ENCODE measurements at places on chromosomes 5 and 9.

DNA sequence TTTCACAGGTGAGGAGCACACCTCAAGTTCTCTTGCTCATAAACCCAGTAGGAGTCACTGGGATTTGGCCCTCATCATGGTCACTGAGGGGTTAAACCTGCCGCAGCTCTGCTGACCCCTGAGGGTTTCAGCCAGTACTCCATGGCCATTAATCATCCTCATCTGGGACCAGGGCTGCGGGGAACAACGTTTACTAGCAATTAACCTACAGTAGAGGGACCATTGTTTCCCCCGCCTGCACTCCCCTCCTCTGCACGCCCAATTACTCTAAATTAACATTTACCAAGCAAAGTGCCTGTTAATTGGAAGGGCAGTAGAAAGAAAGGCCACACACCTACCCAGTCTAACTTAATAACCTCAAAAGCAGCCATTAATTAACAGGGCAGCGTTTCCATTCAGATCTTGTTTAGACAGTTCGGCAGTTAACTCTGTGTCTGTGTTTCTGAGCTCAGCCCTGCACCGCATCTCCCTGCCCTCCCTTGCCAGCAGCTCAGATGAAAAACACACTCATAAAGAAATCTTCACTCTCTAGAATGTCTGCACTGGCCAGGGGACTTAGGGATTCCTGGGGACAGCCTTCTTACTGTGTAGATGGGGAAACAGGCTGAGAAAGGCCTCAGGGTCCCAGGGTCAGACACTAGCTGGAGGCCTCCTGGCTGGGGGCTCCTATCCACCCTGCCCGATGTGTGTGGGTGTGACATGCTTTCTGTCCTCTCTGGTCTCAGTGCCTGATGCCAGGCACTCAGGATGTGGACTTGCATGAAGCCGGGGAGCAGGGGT lies 51.6 kb downstream of the ALG2 start:
- DNase-seq = no peak

DNA sequence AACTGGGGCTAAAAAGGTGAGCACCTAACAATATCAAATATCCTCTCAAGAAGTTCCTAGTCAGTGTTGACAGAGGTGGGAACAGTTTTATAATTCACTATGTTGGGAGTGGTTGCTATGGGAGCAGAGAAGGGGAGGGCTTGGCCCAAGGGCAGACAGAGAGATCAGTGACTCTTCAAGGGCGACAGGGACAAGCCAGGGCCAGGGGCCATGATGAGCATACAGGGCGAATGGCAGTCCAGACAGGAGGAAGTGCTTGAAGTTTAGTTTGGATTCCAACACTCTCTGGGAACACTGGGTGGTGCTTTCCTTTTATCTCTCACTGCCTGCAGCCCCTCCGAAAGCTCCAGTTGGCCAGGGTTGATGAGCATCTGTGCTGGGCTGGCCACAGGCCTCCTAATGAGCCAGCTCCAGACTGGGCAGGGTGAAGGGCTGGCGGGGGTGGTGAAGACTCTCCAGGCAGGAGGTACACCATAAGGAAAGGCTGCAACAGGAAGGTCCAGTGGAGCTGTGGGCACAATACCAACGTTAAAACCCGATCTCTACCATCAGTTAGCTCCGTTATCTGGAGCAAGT lies 111.3 kb downstream of the TMEM174 start:
- no peak for DNase-seq

DNA sequence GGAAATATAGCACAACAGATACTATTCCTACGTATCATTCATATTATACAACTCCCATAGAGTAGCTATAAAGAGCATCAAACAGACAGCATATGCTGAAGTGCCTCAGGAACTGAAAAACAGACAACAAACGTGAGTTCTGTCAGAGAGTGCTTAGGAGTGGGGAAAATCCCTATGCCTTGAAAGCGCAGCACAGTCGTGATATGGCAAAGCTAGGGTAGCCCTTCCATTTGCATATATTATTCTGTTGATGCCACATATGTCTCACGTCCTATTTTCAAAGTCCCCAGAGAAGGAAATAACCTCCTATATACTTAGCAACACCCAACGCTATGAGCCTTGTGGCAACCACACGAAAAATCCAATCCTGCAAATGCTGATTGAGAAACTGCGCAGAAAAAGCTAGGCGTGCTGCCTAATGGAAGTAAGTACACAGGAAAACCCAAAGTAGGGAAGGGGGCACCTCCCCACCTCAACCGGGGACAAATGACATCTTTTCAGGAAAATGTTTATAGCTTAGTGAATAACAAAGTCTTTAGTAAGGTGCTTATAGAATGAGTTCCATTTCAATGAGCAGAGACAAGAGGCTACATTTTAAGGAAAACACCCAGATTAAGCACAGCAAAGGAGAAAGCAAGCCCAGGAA lies 105.1 kb downstream of the MED10 start:
- DNase-seq = no peak

DNA sequence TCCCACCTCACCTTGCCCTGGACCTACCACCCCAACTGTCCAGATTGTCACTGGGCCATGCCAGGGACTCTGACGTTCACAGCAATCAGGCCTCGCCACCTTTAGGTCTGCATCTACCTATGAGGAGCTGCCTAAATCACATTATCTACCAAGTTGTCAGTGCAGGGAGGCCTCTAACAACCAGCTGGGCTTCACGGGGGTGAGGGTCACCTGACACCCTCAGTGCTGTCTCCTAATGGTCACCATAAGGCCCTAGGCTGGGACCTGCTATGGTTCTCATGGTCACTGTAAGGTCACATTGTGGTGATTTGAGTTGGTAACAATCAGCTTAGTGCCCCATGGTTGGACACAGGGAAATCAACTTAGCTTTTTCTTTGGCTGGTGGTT lies 119.2 kb upstream of the CXCL14 start:
- no peak for DNase-seq

DNA sequence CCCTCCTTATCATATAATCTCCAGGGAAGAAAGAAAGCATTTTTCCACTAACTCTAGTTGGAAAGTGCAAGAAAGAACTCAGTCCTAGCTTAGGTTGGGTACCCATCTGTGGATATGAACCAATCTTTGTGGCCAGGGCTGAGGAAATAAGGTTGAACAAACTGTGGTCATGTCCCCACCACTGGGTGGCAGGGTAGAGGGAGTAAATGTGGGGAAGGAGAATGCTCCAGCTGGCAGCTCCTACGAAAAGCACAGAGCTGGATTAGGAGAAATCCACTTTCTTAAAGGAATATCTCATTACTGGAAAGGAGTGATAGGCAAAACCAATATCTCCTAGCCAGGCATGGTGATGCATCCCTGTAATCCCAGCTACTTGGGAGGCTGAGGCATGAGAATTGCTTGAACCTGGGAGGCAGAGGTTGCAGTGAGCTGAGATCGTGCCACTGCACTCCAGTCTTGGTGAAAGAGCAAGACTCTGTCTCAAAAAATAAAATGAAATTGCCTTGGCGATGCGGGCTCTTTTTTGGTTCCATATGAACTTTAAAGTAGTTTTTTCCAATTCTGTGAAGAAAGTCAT lies 175.1 kb downstream of the CCDC192 start:
- DNase-seq = no peak

DNA sequence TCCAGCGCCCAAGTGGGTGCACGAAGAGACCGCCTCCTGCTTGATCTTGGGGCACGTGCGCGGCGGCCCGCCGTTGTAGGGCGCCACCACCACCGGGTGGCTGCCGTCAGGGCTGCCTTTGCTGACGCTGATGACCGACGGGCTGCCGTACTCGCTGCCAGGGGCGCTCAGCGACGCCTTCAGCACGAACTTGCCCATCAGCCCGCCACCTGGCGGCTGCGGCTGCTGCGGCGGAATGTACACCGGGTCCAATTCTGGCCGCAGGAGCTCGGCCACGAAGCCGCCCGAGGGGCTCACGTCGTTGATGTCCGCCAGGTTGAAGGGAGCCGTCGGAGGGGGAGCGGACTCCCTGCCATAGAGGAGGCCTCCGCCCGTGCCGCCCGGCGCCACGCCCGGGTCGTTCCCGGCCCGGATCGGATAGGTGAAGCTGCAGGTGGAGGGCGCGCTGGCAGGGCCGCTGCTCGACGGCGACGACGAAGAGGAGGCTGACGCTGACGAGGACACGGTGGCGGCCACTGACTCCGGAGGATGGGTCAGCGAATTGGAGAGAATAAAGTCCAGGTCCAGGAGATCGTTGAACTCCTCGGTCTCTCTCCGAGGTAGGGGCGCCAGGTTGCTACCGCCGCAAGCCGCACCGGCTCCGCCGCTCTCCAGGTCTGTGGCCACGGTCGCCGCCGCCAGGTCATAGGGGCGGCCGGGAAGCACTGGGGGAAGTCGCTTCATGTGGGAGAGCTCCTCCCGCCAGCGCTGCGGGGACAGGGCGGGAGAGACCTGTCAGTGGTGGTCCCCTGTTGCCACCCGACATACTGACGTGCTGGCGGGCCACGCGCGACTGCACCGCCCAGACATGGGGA lies 1.8 kb downstream of the KLF4 start:
- DNase-seq = no peak

- DNase-seq = no peak
These were observed 1461.4 kb upstream of the CDH9 start for GRCh38 chr5:28499766-28500290.

- DNase-seq = no peak
These were observed 627 bp downstream of the ARRDC1 start for GRCh38 chr9:137606005-137606621.

GRCh38 chr5:150261231-150261630 lies 28.3 kb downstream of the CAMK2A start:
- DNase-seq = no peak

DNA sequence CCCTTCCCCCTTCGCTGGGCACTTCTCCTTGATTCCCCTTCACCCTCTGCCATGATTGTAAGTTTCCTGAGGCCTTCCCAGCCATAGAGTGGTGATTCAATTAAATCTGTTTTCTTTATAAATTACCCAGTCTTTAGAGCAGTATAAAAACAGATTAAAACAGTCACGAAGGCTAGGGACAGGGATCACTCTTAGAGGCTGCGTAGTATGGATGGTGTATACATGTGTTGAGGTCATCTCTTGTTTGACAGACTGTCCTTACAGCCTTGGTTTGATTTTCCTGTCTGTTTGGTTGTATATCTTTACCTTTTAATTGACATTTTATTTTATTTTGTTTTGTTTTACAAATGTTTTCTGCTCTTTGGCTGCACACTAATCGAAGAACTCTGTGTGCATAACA lies 1155.7 kb upstream of the CDH18 start:
- no peak for DNase-seq

DNA sequence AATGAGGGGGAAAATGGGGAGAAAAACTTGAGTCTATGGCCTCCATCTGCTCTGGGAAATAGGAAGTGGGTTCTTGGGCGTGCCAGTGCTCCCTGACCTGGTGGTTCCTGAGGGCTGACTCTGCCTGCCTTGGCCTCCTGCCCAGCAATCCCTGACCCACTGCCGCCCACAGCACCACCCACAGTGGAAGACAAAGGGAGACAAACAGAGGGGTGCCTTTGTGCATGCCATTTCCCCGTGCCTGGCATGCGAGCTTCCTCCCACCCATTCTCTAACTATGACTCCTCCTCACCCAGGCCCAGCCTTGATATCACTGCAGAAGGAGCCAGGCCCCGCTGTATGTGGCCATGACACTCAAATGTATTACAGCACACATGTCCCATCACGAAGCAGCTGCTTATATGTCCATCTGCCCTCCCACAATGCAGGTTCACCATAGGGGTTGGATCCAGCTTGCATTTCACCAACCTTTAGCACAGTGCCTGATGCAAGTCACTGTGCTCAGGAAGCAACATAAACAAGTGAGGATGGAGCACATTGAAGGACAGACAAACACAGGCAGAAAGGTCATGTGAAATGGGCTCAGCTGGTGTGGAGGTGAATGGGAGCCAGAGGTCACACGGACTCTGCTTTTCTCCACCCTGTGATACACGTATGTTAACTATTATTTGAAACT lies 84.4 kb downstream of the ADRB2 start:
- no peak for DNase-seq

DNA sequence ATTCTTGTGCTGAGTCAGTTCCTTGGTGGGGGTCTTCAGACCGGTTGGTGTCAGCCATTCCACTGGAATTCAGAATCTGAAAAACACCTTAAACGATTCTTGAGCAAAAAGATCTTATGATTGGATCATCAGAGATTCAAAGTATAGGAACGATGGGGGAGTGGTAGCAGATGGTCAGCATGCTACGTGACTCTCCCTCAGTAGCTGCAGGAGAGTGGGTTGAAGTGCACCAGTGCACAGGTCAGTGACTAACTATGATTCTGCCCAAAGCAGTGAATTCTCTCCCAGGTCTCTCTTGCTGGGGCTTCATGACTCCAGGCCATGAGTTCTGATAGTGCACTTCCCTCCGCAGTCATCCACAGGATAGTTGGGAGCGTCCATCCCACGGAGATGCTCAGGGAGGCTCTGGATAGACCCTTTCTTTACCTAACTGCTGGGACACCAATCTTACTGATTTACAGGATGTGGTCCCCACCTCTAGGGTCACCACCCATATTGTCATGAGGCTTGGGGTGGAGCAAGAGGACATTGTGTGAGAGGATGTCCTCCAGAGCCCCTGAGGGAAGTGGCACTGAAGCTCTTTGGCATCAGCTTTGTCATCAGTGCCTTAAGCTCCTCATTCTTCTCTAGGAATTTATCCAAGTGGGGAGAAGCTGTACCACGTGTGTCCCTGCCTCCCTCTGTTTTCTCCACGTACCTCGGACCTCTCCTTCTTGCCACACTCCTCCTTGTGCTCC lies 62.0 kb downstream of the RASGRF2 start:
- DNase-seq = no peak

- DNase-seq = no peak
These were observed 435.9 kb downstream of the BNC2 start for GRCh38 chr9:16434526-16434925.

GRCh38 chr9:103941104-103941503 lies 153.0 kb upstream of the SMC2 start:
- DNase-seq = no peak

GRCh38 chr9:131036529-131037334 lies 27.8 kb downstream of the LAMC3 start:
- DNase-seq = no peak

- no peak for DNase-seq
These were observed 215.5 kb downstream of the TMEM167A start for GRCh38 chr5:82861701-82862100.

DNA sequence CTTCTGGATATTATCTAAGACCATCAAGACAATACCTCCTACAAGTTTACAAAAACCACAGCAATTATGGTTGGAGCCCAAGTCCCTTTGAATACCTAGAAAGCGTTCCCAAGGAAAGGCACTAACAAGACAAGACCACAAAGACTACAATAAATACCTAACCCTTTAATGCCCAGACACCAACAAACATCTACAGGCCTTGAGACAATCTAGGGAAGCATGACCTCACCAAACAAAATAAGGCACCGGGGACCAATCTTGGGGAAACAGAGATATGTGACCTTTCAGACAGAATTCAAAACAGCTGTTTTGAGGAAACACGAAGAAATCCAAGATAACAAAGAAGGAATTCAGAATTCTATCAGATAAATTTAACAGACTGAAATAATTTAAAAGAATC lies 37.8 kb downstream of the OXCT1 start:
- no peak for DNase-seq

GRCh38 chr5:178544166-178544834 lies 45.9 kb downstream of the COL23A1 start:
- no peak for DNase-seq

- DNase-seq = no peak
These were observed 49.7 kb downstream of the POC5 start for GRCh38 chr5:75667586-75667985.
